Vein endothelial cell (primary cell): ENCODE measurements at places on chromosomes 2 and 18. TPM values are rescaled to one million over a fixed set of nuclear protein-coding genes. Genes with fewer than 3 reads are reported as not detected.

UNC80 gene
- under 0.01 TPM in 1 of 2 replicates, not detected in the other for total RNA-seq

EFEMP1 gene
- 4,554 and 6,170 TPM in 2 replicates for total RNA-seq

ACADL gene
- not detected in 2 replicates for total RNA-seq

C2orf78 gene
- not detected in 2 replicates for total RNA-seq

CYP27C1 gene
- not detected in 2 replicates for total RNA-seq

GULP1 gene
- total RNA-seq = 22.2 and 26.4 TPM in 2 replicates

SERPINB3 gene
- total RNA-seq = not detected in 2 replicates
